Transverse colon (tissue), 4 donors: ENCODE measurements at places on chromosomes 2 and 18. TPM values are rescaled to one million over a fixed set of nuclear protein-coding genes. Genes with fewer than 3 reads are reported as not detected.
A peak's percentile ranks its signal among the peaks of the same experiment; 100 is the strongest.

HOXD9 gene
- total RNA-seq: 11.9 TPM

DNA sequence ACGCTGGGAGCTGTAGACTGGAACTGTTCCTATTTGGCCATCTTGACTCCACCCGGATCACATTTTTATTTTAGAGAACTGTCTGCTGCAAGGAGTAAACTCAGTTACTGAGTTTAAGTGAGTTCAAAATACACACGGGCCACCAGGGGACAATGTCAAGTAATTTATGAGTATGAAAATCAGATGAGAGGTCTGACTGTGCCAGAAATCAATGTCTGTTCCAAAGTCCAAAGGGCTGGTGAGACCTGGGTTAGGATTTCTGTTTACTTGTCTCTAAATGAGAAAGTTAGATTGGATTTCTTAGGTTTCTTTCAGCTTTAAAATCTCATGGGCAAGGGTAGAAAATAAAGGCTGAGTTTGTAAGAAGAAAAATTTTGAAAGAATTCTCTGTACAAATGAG, 465.8 kb upstream of the MEIS1 start:
- no peak overlapping the region for H3K4me3 ChIP-seq
- no peaks in the 10 kb centered on the region for H3K27me3 ChIP-seq
- H3K4me1 ChIP-seq: no peaks in the 10 kb centered on the region
- no peaks in the 10 kb centered on the region for H3K36me3 ChIP-seq
- no peak overlapping the region for H3K27ac ChIP-seq

- no peak overlapping the region for H3K27ac ChIP-seq
- H3K27me3 ChIP-seq: no peaks in the 10 kb centered on the region
These were observed 38.9 kb downstream of the ZNF516 start for GRCh38 chr18:76456018-76456750.

DNA sequence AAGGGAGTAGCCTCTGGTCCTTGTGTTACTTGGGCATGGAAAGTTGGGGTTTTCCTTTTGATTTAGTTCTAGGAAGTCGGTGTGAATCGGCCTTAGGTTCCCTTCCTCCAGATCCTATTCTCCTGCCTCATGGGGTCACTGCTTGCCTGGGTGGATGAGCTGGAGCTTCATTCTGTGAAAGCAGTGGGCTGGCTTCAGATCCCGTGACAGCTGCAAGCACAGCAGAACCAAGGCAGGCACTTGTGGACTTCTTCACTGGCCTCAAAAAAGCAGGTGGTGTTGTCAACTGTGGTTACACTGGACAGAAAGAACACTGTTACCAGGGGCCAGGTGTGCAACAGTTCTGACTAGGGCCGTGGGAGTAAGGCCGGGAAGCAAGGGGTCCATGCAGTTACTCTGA, 243.4 kb downstream of the LDLRAD4 start:
- no peaks in the 10 kb centered on the region for H3K4me1 ChIP-seq
- no peaks in the 10 kb centered on the region for H3K27me3 ChIP-seq
- H3K4me3 ChIP-seq: no peak overlapping the region
- DNase-seq: no peak
- no peak overlapping the region for H3K27ac ChIP-seq

- no peaks in the 10 kb centered on the region for H3K4me1 ChIP-seq
- DNase-seq: no peak
- H3K4me3 ChIP-seq: no peak overlapping the region
- H3K27me3 ChIP-seq: no peaks in the 10 kb centered on the region
These were observed 12.1 kb downstream of the TGFA start for GRCh38 chr2:70541481-70542020.

DNA sequence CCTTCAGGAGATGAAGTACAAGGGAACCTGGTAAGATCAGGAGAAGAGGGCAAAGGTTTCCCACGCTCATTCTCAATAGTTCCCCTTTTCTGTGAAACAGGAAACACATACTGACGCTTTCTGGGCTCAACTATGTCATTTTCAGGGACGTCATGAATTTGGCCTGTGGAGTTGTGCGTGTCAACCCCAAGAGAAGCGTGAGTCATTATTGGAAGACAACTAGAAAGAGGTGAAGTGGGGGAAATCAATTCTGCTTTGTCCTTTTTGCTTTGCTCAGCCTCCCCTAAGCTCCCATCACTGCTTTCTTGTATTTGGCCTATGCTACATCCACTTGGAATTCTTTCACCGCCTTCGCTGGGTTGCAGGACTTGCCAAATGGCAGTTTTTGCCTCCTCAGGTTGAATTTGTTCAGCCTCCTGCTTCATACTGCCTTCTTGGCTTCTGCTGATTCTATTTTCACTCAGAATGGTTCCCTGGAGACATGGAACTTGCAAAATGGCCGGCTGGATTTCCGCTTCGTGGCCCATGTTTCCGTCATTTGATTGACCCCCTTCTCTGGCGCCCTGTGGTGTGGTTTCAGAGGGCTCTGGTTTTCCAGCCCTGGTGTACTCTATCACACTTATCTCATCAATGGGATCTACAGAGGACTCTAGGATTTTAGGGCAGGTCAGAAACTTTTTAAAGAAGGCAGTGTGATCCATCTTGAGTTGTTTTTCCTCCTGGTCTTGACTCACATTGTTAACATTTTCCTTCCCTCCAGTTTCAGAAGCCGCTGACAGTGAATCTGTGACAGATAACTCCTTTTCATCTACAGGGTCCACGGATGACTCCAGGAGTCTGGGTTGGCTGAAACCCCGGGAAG, 93.3 kb downstream of the ALPK2 start:
- H3K36me3 ChIP-seq: no peaks in the 10 kb centered on the region
- DNase-seq: no peak
- no peak overlapping the region for H3K4me3 ChIP-seq
- peaks cover 10% of the 10 kb centered on the region for H3K4me1 ChIP-seq
- H3K27me3 ChIP-seq: no peaks in the 10 kb centered on the region
- H3K27ac ChIP-seq: no peak overlapping the region

CD207 gene
- not detected for total RNA-seq

- H3K4me1 ChIP-seq: no peaks in the 10 kb centered on the region
- H3K4me3 ChIP-seq: no peak overlapping the region
- H3K36me3 ChIP-seq: no peaks in the 10 kb centered on the region
- no peak for DNase-seq
These were observed 306.6 kb downstream of the SUCLG1 start for GRCh38 chr2:84152462-84152861.

GRCh38 chr2:106546391-106546990, 59.3 kb downstream of the CD8B2 start:
- H3K27ac ChIP-seq: no peak overlapping the region
- peaks cover 7% of the 10 kb centered on the region for H3K4me1 ChIP-seq
- H3K36me3 ChIP-seq: no peaks in the 10 kb centered on the region
- DNase-seq: no peak
- peaks cover 8% of the 10 kb centered on the region for H3K27me3 ChIP-seq

PLB1 gene
- 3.0 TPM for total RNA-seq

GRCh38 chr2:158315000-158315399, 141.6 kb downstream of the CCDC148 start:
- H3K27me3 ChIP-seq: no peaks in the 10 kb centered on the region
- H3K4me3 ChIP-seq: no peak overlapping the region
- no peaks in the 10 kb centered on the region for H3K36me3 ChIP-seq
- H3K27ac ChIP-seq: no peak overlapping the region
- DNase-seq: no peak

GRCh38 chr2:61158356-61158955, 3.5 kb upstream of the C2orf74 start:
- no peak for DNase-seq
- no peaks in the 10 kb centered on the region for H3K36me3 ChIP-seq
- no peak overlapping the region for H3K27ac ChIP-seq
- no peaks in the 10 kb centered on the region for H3K27me3 ChIP-seq
- no peak overlapping the region for H3K4me3 ChIP-seq

EIPR1 gene
- total RNA-seq: 13.1 TPM

DNA sequence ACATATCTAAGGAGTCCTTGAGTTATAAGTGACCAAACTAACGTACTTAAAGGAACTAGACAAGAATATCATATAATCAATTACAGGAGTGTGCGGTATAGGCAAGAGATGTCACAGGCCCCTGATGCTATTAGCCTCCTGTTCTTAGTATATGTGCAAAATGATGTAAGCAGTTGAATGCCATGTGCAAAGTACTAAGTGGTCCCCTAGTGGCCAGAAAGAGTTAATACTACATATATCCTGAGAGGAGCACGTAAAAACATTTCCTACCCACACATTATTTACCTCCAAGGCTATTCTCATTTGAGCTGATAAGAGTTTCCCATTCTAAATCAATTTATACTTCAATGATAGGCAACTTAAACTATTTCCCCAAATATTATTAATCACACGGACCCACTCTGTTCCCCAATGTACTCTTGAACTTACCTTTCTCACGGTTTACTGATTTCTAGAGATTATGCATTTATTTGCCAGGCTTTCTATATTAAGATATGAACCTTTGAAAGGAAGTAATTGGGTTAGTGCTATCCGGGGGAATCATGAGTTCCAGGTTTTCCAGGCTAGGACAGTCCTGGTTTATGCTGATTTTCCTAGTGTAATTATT, 158.0 kb upstream of the KLHL14 start:
- no peaks in the 10 kb centered on the region for H3K36me3 ChIP-seq
- no peaks in the 10 kb centered on the region for H3K27me3 ChIP-seq
- H3K4me1 ChIP-seq: no peaks in the 10 kb centered on the region
- no peak overlapping the region for H3K4me3 ChIP-seq
- no peak overlapping the region for H3K27ac ChIP-seq

DNA sequence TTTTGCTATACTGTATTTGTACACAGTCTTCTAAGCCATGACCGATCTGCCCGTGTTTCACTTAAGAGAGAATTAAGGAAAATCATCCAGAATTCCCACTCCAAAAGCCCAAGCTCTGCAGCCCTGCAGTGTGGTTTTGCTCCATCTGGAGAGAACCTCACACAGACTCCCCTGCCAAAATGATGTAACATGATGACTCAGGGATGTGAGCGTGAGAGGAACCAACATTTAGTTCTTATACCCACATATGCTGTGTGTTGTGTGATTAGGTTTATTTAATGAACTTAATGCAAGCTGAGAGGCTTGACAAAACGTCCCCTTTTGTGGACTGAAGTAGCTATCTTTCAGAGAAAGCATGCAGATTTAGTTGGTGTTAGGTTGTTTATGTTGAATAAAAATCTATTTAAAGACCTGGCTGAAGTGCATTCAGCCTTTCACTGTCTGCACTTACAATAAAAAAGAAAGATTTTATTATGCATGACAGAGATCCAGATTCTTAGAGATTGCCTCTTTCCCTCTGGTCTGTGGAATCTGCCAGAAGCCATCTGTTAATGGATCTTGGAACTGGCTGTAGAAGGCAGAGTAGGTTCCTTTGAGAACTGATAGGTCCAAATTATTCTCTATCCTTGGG, 6.3 kb downstream of the RAB12 start:
- DNase-seq: peak; percentile 19
- H3K27ac ChIP-seq: peak overlapping the region; percentile 35
- peaks cover 34% of the 10 kb centered on the region for H3K4me1 ChIP-seq
- H3K4me3 ChIP-seq: no peak overlapping the region
- no peaks in the 10 kb centered on the region for H3K36me3 ChIP-seq
- H3K27me3 ChIP-seq: no peaks in the 10 kb centered on the region
